ENCODE measurements at places on chromosomes 11 and 22.

GRCh38 chr11:61713906-61714305 lies 33.7 kb downstream of the DAGLA start:
- no peak for DNase-seq

DNA sequence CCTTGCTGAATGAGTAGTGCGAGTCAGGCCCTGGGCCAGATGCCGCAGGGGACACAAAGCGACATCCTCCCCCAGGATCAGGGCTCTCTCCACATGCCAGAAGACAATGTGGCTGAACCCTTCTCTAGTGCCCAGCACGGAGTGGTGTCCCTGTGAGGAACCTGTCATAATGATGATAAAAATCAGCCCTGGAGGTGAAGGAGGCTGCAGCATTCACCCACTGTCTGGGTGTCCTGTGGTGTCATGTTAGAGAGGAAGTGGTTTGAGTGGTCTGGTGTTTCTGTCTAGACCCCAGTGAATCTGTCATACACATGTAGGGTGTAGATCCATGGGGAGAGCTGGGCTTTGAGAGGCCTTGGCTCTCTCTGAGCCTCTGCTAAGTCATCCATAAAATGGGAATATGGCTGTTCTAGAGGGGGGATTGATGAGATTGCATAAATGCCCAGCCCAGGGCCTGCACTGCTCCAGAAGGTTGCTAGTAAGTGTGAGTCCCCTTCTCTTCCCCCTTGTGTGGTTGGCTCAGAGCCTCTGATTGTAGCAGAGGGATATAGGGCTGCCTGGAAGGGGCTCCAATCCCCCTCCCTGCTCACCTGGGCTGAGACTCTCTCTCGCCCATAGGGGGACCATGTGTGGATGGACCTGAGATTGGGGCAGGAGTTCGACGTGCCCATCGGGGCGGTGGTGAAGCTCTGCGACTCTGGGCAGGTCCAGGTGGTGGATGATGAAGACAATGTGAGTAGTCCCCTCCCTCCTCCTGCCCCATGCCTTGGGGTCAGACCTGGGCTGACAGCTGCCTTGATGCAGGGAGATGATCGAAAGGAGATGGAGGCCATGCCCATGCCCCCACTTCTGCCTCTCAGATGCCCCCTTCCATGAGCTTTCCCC lies 14.3 kb downstream of the MYO7A start:
- DNase-seq, result peak; percentile 22

DNA sequence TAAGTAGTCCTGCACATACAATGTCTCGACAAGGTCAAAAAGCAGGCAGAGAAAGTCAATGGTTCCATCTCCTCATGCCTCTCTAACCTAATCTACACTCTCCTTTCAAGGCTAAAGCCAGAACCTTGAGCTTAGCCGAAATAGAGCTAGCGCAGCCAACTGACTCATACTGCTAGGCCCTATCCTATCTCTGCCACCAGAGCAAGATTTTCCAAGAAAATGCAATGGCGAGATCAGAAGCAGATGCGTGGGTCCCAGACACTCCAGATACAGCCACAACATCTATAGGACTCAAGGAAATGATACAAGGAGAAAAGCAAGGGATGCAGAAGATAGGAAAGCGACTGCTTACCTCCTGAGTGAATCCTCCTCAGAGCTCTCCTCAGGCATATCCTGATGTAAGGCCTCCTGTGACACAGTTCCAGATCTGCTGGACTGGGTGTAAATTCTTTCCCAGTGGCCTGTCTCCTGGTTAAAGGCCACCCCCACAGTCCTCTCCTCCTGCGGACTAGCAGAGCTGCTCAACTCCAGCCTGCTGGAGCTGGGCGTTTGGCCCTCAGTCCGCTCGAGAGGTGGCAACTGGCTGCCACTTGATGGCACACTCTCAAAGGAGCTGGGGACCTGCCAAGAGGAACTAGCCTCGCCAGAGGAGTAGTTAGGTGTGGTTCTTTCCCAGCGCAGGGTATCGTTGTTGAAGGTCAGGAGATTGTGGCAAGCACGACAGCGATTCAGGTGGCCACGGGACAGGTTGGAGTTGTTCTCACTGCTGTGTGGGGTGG lies 52.0 kb downstream of the AMBRA1 start:
- DNase-seq, result no peak

DNA sequence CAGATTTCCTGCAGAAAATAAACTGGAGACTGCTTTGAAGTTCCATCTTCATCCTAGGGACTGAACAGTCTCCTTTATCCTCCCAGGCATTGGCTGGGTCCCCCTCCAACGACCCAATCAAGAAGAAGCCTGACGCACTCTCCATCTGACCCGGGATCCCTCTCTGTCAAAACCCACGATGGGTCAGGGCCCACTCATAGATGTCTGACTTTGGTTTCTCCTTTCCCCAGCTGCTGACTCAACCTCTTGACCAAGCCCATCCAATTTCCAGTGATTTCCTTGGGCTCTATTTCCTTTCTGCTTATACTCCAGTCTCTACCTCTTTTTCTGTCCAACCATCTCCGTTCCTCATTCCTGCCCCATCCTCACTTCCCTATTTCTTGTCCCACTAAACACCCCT lies 189.7 kb downstream of the MIAT start:
- no peak for DNase-seq

DNA sequence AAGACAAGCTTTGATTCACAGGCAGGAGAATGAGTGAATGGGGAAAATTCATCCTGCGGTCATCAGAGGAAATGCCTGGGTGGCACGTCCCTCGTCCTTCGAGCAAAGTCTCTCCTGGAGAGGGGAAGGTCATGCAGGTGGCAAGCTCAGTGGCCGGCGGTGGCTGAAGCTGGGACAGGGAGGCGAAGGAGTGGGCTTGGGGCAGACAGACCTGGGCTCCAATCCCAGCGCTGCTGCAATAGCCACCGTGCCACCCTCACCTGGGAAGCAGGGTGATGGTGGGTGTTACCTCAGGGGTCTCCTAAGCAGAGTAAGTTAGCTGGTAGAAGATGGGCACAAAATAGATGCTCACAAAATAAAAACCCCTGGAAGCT lies 22.4 kb upstream of the CACNG2 start:
- no peak for DNase-seq

DNA sequence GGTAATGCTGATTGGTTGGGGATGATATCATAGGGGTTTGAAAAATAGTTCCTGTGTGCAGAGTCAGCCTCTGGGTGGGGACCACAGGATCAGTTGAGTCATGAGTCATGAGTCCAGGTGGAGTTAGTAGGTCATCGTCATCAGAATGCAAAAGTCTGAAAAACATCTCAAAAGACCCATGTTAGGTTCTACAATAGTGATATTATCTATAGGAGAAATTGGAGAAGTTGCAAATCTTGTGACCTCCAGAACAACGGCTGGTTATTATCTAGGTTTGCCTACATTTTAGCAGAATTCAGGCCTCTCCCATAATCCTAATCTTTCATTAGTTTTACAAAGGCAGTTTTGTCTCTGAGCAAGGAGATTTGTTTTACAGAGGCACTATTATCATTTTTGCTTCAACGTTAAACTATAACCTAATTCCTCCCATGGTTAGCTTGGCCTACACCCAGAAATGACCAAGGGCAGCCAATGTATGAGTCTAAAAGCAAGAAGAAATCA lies 38.9 kb downstream of the MS4A2 start:
- no peak for DNase-seq

- no peak for DNase-seq
Observed at GRCh38 chr11:35336726-35337125, 82.6 kb downstream of the SLC1A2 start.

- no peak for DNase-seq
Observed at GRCh38 chr11:94020777-94021481, at the start of gene HEPHL1. TSS of gene HEPHL1 (plus strand) at chr11:94021354. CDS start at chr11:94021369, 15 bp downstream.

GRCh38 chr22:37331856-37332536 lies 49.7 kb downstream of the CYTH4 start:
- no peak for DNase-seq

DNA sequence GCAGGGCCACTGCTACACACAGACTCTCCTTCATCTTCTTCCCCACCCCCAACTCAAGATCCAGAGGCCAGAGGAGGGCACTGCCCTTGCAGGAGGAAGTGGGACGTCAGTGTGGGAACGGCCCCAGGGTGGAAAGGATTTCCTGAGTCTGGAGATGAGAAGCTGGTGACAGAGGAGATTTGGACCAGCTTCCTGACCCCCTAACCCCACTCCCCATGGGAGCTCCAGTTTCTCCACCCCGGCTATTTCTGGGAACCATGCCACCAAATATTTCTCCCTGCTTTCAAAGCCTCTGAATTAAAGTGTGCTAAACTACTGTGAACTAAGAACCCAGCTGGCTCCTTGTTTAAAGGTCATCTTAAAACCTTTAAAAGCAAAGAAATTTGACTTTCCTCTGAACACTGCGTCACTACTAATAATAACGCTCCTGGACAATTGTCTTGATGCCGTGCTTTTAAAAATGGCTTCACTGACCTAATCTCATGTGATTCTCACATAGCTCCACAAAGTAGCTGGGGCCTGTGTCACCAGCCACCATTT lies 46.6 kb downstream of the CWC15 start:
- DNase-seq, result no peak

GRCh38 chr11:11618973-11619435 lies 2.8 kb downstream of the GALNT18 start:
- no peak for DNase-seq

DNA sequence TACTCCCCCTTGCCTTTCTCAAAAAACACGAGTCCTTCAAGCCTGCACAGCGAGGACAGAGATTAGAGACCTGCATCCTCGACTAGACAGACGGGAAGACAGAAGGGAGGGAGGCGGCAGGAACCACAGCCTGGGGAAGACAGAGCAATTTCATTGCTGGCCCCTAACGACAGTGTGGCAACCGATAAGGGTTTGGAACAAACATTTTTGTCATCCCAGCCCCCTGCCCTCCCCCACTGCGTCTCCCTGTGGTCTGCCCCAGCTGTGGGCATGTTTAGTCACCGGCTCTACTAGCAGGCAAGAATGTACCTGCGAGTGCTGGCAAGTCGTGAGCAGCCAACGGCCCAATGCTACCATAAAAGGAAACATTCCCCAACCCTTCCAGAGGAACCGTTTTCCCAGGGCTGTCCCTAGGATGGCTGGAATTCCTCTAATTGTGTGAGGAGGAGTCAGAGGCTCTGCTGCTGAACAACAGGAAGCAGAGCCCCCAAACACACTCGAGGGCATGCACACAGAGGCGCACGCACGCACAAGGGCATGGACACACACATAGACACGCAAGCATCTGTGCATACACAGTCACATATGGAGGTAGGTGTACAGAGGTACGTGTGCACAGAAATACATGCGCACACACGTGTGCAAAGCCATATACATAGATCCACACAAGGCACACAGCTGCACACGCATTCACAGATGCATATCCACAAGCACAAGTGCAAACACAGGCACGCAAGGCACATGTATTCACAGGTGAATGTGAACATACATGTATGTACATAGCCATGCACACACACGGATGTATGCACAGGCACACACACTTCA lies 58.3 kb downstream of the MYH9 start:
- DNase-seq, result peak; percentile 69

- no peak for DNase-seq
Observed at GRCh38 chr11:119147604-119148333, 1.1 kb upstream of the ABCG4 start.

DNA sequence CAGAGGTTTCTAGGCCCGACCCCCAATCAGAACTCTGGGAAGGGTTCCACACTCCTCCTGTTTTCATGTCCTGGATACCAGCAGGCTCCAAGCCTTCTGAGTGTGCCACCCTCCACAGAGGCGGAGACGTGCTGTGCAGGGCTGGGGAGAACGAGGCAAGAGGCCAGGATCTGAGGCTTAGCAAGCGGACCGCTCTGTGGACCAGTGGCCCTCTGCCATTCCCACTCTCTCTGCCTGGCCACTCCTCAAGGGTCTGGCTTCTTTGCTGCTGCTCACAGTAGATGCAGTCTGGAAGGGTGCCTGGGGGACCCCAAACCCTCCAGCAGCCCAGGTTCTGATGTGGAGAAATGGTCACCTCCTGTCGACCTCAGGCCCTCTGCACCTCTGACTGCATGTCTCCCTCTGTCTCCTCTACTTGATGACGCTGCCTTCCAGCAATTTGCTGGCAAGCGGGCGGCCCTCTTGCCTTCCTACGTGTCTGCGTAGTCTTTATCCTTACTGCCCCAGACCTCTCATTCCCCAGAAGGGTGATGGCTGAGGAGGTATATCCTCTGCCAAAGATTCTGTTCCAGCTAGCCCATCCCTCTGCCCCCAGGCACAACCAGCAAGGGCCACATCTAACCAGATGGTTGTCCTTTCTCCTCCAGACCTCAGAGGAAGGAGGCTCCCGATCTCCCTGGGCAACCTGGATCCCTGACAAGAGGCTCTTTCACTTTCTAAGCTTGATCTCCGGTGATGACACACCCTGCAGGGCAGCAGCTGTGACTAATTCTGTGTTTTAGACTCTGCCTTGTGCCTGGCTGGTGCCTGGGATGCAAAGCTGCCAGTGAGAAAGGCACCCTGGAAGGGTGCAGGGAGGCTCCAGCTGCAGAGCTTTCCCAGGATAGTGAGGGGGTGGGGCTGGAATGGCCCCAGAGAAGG lies 87.3 kb downstream of the NAT10 start:
- no peak for DNase-seq

- no peak for DNase-seq
Observed at GRCh38 chr11:123194337-123195187, 486 bp downstream of the CLMP start.

DNA sequence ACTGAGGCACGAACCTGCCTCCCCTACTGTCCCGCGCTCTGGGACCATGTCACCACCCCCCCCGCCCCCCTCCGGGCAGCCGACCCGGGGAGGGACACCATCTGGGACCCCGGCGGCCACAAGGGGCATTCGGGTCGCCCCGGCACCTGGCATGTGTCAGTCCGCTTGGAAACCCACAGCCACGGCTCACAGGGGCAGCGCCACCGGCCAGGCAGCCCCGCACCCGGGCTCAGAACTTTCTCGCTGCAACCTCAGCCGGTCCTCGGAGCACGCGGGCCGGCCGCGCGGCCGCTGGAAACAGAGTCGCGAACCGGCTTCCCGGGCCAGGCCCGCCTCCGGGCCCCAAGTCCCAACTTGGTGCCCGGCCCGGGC lies 159.9 kb upstream of the GRK3 start:
- no peak for DNase-seq

- no peak for DNase-seq
Observed at GRCh38 chr11:46296528-46297448, 19.3 kb downstream of the CREB3L1 start.

DNA sequence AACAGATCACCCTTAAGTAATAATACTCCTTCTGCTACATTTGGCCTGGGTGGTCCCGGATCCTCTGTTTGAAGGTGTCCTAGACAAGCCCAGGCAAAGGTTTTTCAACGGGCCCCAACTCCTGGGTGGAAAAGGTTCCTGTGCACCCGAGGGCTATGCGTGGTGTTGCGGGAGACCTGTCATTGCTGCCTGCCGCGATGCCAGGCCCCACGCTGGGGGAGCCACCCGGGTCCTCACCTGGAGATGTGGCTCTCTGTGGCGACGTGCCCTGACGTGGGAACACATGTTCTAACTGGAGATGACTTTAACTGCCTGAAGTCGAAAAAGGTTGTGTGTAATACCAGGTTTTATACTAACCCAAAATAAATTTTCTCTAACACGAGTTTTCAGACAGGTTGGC lies 467.1 kb downstream of the NTM start:
- DNase-seq, result no peak

Data from CD4-positive, alpha-beta T cell treated with Interleukin-10 for 1 hour (primary cell).